ENCODE measurements at places on chromosomes 4 and X.

- DNase-seq: peak; percentile 21
Observed at GRCh38 chrX:44343412-44344141, at the start of gene EFHC2. Gene EFHC2, minus strand, starts transcription at chrX:44343672. Its CDS starts 84 bp downstream, at chrX:44343588.

GRCh38 chr4:184688447-184688846, 38.9 kb downstream of the PRIMPOL start:
- peak; percentile 33 for DNase-seq

GRCh38 chrX:74216421-74216820, 87.6 kb upstream of the ZCCHC13 start:
- DNase-seq: no peak

GRCh38 chr4:101886826-101887225, 96.3 kb downstream of the BANK1 start:
- DNase-seq: no peak

- no peak for DNase-seq
Observed at GRCh38 chr4:42268824-42269223, 116.4 kb upstream of the BEND4 start.

- DNase-seq: no peak
Observed at GRCh38 chr4:110119880-110120279, 78.5 kb downstream of the ELOVL6 start.

DNA sequence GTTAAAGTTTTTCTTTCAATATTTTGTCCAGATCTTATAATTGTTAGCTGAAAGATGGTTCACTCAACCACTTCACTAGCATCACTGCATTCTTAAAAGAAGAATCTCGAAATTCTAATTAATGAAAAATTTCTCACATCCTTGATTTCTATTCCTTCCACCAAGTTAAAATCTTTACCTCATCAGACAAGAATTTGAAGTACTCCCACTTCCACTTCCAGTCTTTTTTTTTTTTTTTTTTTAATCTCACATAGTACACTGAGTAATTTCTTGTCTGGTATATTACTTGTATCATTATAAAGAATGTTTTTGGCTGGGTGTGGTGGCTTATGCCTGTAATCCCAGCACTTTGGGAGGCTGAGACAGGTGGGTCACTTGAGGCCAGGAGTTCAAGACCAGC, 73.2 kb downstream of the FBXW7 start:
- DNase-seq: no peak

- DNase-seq: no peak
Observed at GRCh38 chrX:153885968-153886903, at the start of gene L1CAM. Gene L1CAM, minus strand, starts transcription at chrX:153886173. Its CDS starts 10,337 bp downstream, at chrX:153875836.

- DNase-seq: no peak
Observed at GRCh38 chrX:134443020-134443419, 16.9 kb upstream of the HPRT1 start.

DNA sequence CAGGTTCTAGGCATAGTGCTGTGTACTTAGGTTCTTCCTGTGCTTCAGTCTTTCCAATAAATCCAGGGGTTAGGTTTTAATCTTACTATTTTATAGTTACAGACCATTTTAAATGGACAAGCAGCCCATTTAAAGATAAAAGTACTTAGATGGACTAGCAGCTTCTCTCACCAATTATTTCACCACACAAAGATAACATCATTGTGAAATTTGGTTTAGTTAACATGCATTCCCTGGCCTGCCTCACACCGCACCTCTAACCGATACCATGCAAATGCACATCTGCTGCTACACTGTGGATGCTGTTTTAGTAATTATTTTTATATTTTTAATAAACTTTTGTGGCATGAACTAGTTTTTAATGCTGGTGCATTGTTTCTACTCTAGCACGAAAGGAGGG, 252.6 kb downstream of the RAPGEF2 start:
- no peak for DNase-seq

GRCh38 chrX:23797371-23798128, 14.6 kb downstream of the SAT1 start:
- DNase-seq: no peak

DNA sequence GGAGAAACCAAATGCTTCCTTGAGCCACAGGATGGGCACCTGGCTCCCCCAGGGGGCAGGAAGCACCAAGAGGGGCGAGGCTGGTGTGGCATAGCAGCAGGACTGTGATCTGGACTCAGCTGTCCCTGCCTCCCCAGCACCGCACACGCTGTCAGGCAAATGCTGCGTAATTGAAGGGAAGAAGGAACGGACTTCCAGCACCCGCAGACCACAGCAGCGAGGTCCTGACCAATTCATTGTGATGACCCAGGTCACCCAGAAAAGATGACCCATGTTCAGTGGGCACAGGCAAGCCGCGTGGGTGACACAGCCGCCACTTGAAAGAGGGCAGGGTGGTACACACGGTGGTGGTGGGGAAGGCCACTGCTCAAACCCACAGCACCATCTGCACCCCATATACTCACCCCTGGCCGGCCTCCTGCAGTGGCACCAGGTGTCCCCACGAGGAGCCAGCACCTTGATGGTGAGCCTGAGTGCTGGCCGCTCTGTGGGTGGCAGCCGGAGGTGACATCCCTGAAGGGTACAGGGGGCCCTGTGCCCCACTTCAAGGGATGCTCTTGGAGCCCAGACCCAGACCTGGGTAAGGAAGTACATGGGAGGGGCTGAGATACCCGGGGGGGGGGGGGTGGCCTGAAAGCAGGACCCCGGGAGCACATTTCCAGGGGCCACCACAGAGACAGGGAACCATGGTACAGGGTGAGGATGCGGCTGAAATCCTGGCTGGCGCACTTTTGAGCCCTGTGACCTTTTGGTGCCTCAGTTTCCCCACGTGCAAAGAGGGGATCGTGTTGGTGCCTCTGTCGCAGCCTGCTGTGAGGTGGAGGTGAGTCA, 11.5 kb downstream of the NAT8L start:
- DNase-seq: no peak

DNA sequence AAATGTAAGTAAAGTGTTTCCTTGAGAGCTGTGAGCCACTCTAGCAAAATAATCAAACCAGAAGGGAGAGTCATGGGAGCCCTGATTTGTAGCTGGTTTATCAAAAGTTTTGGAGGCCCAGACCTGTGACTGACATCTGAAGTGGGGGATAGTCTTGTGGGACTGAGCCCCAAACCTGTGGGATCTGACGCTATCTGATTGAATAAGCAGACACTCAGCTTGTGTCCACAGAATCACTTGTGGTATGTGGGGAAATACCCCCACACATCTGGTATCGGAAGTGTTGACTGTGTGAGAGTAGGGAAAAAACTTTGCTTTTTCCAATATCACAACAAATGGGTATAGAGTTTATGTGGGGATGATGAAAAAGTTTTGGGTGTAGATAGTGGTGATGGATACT, 35.4 kb downstream of the FUNDC1 start:
- peak; percentile 1 for DNase-seq

GRCh38 chrX:77918568-77918967, 8.1 kb downstream of the ATP7A start:
- no peak for DNase-seq

DNA sequence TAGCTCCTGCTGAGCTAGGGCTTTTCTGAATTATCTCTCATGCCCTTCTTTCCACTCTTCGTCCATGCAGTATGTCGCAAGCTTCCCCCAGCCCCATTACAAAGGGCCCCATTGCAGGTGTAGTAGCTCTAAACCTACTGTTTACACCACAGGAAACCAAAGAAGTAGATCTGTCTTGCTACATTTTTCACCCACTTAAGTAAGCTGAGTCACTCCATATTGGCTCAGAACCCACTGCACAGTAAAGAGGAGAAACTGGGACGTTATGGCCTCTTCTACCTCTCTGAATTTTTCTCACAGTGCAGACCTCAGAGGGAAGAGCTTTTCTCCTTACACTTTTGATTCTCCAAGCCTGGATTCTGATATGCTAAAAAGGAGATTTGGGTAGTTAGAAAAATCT, 200.2 kb downstream of the SMARCA1 start:
- no peak for DNase-seq

- DNase-seq: no peak
Observed at GRCh38 chr4:153758688-153759406, 977 bp downstream of the RNF175 start.

GRCh38 chr4:164188236-164188635, 565.7 kb upstream of the SMIM31 start:
- no peak for DNase-seq

GRCh38 chr4:55269995-55270394, 76.0 kb upstream of the SRD5A3 start:
- DNase-seq: no peak

- no peak for DNase-seq
Observed at GRCh38 chr4:158850800-158851644, 82.2 kb downstream of the FNIP2 start.

DNA sequence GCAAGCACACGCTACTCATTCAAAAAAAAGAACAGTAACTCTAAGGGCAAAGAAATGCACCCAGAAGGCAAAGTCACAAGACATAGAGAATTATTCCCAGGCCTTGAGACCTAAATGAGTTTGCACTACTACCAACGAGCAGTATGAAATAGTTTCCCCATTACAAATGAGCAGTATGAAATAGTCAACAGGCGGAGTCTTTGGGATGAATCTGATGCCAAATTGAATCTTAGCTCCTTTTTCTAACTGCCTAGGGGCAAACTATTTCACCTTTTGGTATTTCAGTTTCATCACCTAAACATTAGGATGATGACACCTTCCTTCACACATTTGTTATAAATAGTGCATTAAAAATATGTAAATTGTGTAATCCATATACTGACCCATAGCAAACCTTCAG, 213.0 kb upstream of the FAT4 start:
- DNase-seq: no peak

GRCh38 chr4:2606960-2607506, 70.6 kb downstream of the FAM193A start:
- no peak for DNase-seq

- no peak for DNase-seq
Observed at GRCh38 chr4:78584863-78585547, 33.4 kb downstream of the ANXA3 start.

GRCh38 chr4:178599521-178599920, 1157.3 kb upstream of the AGA start:
- no peak for DNase-seq

DNA sequence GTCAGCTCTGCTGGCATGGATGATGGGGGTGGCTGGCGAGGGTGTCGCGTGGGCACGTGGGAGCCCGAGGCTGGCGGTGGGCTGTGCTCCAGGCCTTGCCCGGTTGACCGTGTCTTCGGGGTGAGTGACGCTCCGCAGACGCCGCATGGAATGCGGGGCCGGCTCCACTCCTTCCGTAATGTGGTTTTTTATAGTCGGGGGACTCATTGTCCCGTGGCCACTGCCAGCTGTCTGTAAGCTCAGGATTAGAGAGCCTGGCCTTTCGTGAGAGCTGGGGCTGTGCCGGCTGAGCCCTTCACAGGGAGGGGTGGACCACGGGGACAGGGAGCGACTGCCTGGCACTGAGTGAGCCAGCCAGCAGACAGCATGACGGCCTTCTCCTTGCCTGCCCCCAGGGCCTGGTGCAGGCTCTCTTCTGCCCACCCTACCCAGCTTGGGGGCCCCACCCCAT, 20.4 kb downstream of the DOK7 start:
- no peak for DNase-seq

GRCh38 chr4:183907871-183908683, 3.0 kb downstream of the STOX2 start:
- no peak for DNase-seq

- peak; percentile 15 for DNase-seq
Observed at GRCh38 chr4:139951021-139951420, 203.0 kb downstream of the MAML3 start.

DNA sequence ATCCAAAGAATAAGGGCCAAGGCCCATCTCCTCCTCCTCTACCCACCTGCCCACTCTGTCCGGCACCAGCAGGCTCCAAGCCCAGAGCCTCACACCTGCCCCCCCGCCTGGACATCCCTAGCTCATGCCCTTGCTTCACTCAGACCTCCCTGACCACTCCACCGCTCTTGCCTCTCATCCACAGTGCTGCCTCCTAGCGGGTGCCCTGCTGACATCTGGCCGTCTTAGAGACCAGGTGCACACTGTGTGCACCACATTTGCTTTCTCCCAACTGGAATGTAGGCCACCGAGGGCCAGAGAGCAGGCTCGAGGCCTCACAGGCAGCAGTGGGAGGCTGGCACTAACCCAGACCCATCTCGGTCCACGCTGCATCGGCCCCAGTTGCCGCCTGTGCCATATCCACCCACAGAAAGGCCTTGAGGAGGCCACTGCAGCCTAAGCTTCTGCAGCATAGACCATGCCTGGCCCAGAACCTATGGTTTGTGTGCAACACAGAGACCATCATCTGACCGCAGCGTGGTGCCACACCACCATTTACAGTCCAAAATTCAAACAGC, 13.5 kb downstream of the LETM1 start:
- no peak for DNase-seq

DNA sequence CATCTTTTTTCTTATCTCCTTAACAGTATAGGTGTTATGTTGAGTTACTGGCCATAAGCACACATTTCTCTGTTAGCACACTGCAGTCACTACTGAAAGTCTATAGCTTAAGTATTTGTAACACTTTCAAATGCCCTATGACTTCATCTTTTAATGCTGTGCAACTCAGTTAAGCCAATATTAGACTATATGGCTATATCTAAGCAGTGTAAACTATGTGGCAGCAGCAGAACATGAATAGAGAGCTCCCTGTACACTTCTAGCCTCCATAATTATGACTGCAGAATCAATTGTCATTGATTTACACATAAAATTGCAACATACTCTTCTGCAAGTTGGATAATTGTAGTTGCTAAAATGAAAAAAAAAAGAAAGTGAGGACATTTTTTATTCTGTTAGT, 250.3 kb downstream of the EPHA5 start:
- no peak for DNase-seq

GRCh38 chr4:187910741-187911140, 84.8 kb upstream of the ZFP42 start:
- DNase-seq: no peak

DNA sequence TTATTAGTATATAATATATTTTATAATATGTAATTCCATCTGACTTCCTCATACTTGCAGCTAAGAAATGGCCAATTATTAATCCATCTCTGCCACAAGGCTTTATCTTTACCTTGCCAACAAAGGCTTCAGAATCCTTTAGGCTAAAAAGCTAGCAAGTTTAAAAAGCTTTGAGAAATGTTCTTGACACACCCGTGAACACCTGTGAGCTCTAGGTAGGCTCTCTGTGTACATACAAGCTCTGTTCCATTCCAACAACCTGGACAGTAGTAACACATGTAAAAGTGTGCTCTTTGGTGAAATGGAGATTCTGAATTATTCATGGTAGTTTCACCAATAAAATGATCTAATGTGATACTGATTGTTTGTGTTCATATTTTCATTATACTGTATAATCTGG, 49.7 kb upstream of the USP9X start:
- no peak for DNase-seq

GRCh38 chr4:168765726-168766125, 244.3 kb downstream of the CBR4 start:
- no peak for DNase-seq
